Epithelial cell of proximal tubule (primary cell): ENCODE measurements at places on chromosomes 5 and 9. TPM values are rescaled to one million over a fixed set of nuclear protein-coding genes. Genes with fewer than 3 reads are reported as not detected.

CTSV gene
- total RNA-seq = 9.6 and 10.9 TPM in 2 replicates

OMD gene
- total RNA-seq = not detected in 2 replicates

C9 gene
- not detected in 2 replicates for total RNA-seq

ACTBL2 gene
- 2.2 and 2.3 TPM in 2 replicates for total RNA-seq

ZNF608 gene
- 37.5 and 38.0 TPM in 2 replicates for total RNA-seq

BSPRY gene
- 8.8 and 15.2 TPM in 2 replicates for total RNA-seq

HAPLN1 gene
- 0.07 TPM in 1 of 2 replicates, not detected in the other for total RNA-seq

NR5A1 gene
- total RNA-seq = not detected in 2 replicates

NUTM2G gene
- not detected in 2 replicates for total RNA-seq

SGCD gene
- 0.06 TPM in 1 of 2 replicates, not detected in the other for total RNA-seq

MRRF gene
- total RNA-seq = 27.3 and 48.8 TPM in 2 replicates

GPR150 gene
- 0.58 TPM in 1 of 2 replicates, not detected in the other for total RNA-seq

STKLD1 gene
- 1.3 TPM in 1 of 2 replicates, not detected in the other for total RNA-seq

DNA sequence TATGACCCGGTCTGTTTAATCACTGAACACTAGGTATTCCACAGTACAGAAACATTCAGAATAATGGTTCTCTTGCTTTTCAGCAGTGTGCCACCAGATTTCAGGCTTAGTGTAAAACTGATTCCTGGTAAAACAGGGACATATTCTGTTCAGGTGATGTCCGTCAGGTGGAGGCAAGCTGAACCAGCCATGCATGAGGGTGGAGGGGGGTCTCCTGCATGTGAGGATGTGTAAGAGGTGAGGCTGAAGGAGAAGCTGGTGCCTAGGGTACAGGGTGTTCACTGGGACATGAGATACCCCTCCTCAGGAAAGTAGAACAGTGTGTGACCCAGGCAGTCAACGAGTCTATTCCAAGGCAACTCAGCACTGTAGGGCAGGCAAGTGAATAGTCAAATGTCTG is 563.9 kb downstream of the BNC2 start:
- no peak for DNase-seq

- DNase-seq = no peak
These were observed 335.8 kb downstream of the GADD45G start for GRCh38 chr9:89940625-89941024.

- no peak for DNase-seq
These were observed 371.1 kb upstream of the ZNF608 start for GRCh38 chr5:125117566-125117965.

- no peak for DNase-seq
These were observed at the start of gene PLPP1 for GRCh38 chr5:55534436-55535198. Gene PLPP1 (minus strand): TSS chr5:55534964. CDS start chr5:55534629, 335 bp downstream.

DNA sequence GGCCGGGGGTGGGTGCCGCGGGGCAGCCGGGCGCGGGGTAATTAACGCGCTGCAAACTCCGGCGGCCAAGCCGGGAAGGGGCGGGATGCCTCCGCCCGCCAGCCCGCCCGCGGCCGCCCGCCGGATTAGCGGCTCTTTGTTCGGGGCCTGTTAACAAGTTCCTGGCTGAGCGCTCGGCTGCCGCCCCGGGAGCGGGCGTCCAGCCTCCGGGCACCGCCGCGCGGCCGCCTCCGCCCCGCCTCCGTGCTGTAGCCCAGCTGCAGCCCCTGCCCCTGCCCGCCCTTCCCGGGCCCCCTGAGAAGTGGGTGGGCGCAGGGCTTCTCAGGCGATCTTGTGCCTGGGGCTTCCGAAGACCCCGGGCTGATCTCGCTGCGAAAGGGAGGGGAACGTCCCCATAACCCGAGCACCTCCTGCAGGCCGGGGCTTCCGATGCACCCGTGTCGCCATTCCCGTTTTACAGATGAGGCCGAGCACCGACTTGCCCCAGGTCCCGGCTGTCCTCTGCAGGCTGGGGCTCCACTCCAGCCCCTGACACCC is 7.5 kb downstream of the UNC5A start:
- no peak for DNase-seq

- DNase-seq = no peak
These were observed 47.4 kb upstream of the CCDC112 start for GRCh38 chr5:115343855-115344254.

DNA sequence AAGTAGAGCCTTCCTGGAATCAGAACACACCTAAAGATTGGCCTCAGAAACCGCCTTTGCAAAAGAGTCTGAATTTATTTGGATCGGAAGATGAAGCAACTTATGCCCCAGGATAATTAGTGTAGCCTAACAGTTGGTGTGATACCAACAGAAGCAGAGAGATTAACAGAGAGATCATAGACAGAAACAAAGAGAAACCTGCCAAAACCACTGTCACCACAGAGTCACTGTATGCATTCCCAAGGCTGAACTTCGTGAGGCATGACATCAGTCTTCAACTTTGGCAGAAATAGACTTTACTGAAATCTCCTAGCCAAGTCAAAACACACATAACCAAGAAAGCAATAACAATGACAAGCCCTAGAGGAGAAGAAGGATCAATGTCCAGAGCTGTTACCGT is 361.8 kb downstream of the ELAVL2 start:
- DNase-seq = no peak

GRCh38 chr9:127419348-127419747 is 4.8 kb upstream of the ZNF79 start:
- no peak for DNase-seq

- no peak for DNase-seq
These were observed 249.7 kb downstream of the ARHGAP26 start for GRCh38 chr5:143019614-143020515.

DNA sequence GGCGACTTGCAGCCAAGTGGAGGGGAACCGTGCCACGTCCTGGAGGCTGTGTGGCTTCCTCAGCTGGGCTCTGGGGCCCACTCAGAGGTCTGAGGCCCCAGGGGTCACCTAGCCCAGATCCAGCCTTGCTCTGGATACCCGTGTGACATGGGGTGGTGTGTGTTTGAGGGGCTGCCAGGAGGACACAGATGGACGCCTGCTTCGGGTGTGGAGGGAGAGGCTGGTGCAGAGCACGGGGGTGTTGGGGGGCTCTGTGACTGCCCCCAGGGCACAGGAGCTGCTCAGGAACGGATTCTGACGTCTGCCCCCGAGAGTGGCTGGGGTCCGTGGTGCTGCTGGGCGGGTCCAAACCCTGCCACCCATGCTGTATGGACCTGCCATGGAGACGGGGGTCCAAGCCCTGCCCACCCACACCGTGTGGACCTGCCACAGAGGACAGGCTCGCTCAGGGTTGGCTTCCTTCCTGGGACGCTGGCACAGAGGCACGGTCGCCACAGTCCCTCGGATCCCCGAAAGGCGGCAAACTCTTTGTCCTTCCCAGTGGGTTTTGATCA is 10.5 kb downstream of the INPP5E start:
- no peak for DNase-seq

DNA sequence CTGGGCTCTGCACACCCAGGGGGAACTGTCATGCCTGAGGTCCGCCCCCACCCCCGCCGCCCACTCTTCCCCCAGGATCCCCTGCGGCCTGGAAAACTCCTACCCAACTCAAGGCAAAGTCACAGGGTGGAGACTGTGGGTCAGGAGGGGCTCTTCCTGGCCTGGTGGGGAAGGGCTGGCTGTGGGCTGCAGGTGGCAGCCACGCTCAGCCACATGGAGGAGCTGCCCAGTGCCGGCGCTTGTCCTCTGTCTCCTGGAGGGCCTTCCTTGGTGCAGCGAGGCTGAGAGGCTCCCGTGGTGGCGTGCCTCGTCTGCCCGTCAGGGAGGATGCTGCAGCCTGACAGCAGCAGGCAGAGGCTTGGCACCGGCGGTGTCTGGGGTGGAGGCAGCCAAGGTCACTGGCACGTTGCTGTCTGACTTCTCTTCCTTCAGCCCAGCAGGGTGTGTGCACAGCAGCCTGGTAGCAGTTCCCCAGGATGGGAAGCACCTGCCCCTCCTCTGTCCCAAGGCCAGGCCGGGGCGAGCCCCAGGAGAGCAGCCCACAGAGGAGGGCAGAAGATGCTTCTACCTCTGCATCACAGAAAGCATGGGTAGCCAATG is 78.1 kb downstream of the ADAMTS2 start:
- no peak for DNase-seq

DNA sequence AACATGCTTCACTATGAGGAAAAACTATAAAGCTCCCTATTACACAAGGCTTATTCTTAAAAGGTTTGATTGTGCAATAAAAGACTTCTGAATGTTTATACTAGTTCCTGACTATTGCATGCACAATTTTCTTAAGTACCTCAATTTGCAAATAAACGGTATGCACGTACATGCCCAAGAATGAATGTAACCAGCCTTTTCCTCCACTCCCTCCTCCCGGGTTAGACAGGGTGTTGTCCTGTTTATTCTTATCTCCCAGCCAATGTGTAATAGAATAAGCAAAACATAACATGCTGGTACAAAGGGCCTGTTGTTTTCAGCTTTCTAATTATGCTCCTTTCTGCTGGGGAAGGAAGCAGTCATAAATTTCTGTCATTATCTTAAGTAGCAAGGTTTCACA is 79.1 kb downstream of the AOPEP start:
- DNase-seq = peak; percentile 80

DNA sequence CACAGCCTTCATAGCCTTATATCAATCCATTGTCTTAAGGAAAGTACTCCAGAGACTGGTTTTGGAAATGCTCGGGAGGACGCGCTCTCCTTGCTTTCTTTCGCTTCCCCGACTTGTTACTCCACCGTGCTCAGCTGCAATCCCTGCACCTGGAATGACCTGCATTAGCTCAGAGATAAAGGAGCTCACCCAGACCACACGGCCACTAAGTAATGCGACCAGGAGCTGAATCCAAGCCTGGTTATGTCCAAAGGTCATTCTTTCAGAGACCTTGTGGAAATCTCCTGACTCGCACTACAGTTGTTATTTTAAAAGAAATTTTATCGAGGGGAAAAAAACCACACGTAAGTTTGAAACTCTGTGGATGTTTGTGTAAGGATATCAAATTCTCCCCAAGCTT is 135.3 kb upstream of the DPYSL3 start:
- DNase-seq = no peak

DNA sequence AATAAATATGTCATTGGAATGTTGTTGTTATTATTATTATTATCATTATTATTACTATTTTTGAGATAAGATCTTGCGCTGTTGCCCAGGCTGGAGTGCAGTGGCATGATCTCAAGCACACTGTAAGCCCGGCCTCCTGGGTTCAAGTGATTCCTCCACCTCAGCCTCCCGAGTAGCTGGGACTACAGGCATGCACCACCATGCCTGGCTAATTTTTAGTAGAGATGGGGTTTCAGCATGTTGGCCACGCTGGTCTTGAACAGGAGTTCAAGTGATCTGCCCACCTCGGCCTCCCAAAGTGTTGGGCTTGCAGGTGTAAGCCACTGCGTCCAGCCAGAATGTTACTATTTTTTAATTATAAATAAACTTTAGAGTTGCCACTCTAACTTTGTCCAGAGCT is 14.4 kb downstream of the ZNF462 start:
- no peak for DNase-seq

DNA sequence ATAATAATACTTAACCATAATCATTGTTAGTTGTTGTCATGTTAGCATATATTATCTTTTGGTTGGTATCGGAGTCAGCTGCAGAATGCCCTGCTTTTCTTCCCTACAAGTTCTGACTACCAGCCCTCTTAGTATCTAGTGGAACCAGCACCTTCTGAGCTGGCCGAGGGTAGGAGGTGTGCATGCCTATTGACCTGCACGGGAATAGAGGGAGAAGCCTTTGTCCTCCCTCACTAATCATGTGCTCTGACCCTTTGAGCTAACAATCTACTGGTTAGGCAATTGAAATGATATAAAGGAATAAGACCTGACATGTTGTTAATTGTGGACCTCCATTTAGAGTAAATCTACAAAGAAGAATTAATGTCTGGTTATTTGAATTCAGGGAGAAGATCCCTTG is 4.1 kb downstream of the PCSK5 start:
- DNase-seq = no peak

- DNase-seq = no peak
These were observed 184.5 kb downstream of the CRB2 start for GRCh38 chr9:123540457-123540856.

GRCh38 chr5:218457-219291 is 554 bp downstream of the SDHA start:
- DNase-seq = no peak

GRCh38 chr5:55303238-55303690 is 4.2 kb downstream of the DHX29 start:
- DNase-seq = peak; percentile 42

GRCh38 chr5:175845229-175845628 is 26.1 kb upstream of the CPLX2 start:
- DNase-seq = no peak

DNA sequence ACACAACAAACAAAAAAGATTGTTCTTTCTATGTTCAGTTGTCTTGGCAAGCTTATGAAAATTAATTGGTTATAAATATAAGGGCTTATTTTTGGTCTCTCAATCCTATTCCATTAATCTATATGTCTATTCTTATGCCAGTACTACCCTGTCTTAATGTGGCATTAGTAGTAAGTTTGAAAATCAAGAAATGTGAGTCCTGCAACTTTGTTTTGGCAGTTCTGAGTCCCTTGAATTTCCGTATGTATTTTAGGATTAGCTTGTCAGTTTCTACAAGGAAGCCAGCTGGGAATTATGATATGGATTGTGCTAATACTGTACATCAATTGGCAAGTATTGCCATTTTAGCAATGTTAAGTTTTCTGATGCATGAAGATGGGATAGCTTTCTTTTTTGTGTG is 10.5 kb upstream of the CCDC125 start:
- DNase-seq = no peak

DNA sequence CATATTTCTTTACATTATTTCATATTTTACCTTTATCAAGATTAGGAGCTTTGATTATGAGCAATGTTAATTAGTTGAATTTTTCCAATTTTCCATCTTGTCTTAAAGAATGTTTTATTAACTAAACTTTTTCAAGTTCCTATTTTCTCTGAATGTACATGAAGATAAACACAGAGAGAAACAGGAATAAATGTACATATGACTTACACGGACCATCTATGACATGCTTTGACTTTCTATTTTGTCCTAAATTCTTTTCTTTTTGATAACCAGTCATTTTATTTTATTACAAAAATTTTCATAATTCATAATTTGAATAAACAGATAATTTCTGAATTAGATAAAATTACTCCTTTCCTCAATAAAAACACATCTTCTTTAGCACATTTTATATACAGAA is 1038.8 kb upstream of the ARRDC3 start:
- DNase-seq = no peak

GRCh38 chr5:124737651-124738050 is 8.8 kb downstream of the ZNF608 start:
- no peak for DNase-seq

GRCh38 chr5:89292487-89292886 is 409.5 kb upstream of the MEF2C start:
- no peak for DNase-seq

DNA sequence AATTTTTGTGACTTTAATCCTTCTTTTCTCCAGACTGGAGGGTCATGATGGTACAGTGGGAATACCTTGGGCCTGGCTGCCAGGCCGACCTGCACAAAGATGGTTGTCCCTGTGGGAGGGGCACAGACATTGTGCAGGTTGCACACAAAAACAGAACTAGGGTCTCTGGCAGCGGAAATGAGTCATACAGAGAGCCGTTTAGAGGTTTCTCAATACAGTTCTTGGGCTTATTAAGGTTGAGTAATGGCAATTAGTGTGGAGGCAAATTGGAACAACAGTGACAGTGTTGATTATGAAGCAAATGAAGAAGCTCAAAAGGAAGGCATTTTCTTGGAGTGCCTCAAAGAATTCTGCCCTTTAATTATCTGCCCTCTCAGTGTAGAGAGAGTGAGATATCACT is 173.6 kb downstream of the TENT4A start:
- no peak for DNase-seq
